CD8-positive, alpha-beta memory T cell (primary cell): ENCODE measurements at places on chromosomes 16 and 17.

DNA sequence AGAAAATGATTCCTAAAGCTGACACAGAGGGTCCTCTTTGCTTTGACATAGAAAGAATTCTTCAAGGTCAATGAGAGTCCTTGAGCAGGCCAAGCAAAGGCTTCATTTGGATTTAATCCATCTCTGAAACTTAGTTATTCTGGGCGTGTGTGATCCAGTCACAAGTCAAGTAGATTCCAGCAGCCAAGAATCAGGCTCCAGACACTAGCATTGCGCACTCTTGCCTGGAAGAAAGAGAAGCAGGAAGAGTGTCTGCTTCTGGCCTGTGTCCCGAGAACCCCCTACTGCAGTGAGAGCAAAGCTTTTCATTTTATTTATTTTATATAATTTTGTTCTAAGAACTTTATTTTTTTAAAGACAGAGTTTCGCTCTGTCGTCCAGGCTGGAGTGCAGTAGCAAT lies 88.2 kb upstream of the CACNG5 start:
- no peak for DNase-seq

DNA sequence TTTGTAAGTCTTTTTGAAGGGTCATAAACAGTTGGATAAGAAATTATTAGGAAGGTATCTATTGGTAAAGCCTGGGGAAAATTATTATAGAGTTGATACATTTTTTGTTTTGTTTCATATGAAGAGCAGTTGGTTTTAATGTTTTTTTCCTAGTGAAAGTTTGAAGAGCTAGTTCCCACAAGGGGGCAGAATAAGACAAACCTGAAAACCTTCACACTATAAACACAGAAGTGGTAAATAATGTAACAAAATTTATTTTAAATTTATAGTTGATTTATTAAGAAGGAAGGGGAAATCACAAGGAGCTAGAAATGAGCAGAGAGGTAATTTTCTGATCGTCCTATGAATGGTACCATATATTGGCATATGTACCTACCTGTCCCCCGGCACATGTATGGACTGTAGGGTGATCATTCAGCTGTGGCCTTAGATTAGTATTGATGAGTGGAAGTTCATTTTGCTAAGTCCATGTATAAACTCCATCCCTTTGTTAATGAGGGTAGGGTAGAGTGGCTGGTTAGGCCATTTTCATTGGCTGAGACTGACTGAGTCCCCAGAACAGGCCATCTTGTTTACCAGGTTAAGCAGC lies 116.3 kb downstream of the TANC2 start:
- no peak for DNase-seq

- no peak for DNase-seq
These were observed 8.9 kb downstream of the ADAD2 start for GRCh38 chr16:84199861-84200260.

- no peak for DNase-seq
These were observed 650.4 kb upstream of the RBFOX1 start for GRCh38 chr16:6682142-6682811.

DNA sequence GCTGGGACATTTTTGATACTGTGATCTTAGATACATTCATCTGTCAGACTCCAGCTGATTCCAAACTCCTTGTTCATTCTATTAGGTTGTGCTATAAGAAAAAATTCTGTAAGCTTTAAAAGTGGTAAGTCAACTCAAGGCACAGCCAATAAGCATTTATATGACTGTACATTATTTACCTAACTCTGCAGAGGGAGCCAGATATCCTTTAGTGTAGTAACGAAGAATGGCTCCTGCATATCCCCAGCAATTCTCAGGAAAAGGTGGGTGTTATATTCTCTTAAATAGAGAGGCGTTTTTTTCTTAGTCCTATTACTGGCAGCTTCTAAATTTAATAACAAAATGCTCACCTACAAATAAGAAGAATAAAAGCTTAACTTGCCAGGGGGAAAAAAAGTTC lies 374.3 kb upstream of the GOT2 start:
- DNase-seq, result no peak

GRCh38 chr17:27976331-27976730 lies 66.1 kb upstream of the NLK start:
- DNase-seq, result no peak

- DNase-seq, result peak; percentile 75
These were observed 27.3 kb downstream of the TBC1D16 start for GRCh38 chr17:80008383-80008840.

GRCh38 chr16:86133847-86134375 lies 234.9 kb downstream of the IRF8 start:
- no peak for DNase-seq
